Gastrocnemius medialis (tissue), 4 donors: ENCODE measurements at places on chromosomes 6 and 20. TPM values are rescaled to one million over a fixed set of nuclear protein-coding genes. Genes with fewer than 3 reads are reported as not detected.

DNA sequence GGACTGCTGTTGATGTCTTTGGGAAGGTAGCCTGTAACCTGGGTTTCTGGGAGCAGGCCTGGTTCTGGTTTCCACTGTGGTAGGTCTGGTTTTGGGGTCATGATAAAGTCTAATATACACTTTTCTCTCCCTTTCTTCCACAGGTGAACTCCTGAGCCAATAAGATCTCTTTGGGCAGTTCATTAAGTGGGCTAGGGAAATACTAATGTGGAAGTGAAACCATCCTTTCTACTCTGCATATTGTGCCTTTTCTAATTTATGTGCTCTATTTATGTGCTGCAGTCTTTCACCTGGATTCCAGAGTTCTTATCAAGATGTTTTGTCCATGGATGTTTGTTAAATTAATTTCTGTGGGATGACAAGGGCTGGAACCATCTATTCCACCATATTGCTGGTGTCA lies 165.7 kb upstream of the PTPRK start:
- DNase-seq = no peak

- no peak for DNase-seq
These were observed 9.5 kb downstream of the PHACTR3 start for GRCh38 chr20:59613861-59614260.

DNA sequence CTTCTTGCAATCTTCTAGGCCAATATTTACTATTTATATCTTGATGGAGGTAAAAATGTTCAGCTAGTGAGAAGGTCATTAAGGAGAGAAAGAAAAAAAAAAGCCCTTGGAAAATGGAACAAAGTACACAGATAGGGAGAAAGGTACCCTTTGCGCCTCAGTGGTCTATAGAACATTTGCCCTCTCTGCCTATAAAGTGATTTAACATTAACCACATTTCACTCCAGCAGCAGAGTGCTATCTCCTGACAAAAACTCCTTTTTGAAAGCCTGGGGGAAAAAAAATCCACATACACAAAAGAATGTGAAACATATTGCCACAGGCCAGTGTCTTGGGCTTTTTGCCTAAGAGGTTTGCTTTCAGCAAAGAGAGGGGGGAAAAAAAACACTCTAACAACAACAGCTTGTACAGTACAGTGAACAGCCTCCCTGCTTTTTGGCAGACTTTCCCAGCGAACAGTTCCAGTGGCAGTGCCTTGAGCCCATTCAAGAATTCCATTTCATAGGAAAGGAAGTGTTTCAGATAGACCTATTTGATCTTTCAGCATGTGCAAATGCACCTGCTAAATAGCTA lies 695 bp downstream of the ARHGAP18 start:
- DNase-seq = no peak

DNA sequence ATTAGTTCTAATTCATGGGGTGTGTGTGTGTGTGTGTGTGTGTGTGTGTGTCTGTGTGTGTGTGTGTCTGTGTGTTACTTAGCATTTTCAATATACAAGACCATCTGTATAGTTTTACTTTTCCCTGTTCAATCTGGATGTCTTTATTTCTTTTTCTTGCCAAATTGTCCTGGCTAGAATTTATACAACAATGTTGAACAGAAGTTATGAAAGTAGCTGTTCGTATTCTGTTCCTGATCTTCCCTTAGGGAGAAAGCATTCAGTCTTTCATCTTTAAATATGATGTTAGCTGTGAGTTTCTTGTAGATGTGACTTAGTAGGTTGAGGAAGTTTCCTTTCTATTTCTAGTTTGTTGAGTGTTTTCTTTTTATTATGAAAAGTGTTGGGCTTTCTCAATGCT lies 334.7 kb upstream of the RNF24 start:
- no peak for DNase-seq

DNA sequence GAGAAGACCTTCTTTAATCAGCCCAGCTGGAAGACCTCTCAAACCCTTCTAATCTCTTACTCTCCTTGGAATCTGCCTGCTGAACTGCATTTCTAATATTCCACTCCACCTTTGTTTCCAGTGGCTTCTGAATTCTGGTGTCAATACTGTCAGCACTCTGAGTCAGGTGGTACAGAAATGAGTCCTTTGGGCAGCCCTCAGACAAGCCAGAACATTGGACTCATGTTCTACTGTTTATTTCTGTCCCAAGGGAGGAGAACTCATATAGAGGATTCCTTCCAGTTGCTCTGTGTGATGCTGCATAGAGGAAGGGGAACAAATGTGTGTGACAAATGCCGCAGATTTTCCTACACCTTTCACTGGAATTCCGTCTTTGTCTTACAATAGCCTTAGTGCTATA lies 114.8 kb downstream of the PHF3 start:
- no peak for DNase-seq

DNA sequence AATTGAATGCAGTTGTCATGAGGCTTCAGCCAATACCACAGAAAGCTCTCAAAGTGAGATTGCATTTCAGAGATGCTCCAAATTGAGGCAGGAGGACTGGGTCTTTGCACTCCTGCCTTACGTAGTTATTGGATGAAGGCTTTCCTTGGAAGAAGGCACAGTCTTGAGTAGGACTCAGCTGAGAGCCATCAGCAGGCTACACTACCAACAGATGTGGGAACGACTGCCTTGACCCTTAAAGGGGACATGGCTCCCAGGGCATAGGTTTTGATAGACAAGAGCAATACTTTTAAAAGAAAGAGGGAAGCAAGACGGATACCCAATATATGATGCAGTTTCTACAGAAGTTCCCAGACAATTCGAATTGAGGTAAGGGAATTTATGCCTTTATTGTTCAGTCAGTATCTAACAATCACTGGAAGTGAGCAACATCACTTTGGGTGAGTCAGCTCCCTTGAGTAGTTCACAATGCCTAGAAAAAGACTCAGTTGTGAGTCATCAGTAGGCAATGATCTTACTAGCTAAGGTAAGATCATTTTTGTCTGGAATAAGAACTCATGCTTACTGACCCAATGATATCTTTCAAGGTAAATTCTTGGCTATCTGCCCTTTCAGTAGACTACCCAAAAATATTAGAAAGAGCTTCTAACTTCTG lies 390.8 kb downstream of the GJA1 start:
- DNase-seq = no peak

- DNase-seq = no peak
These were observed 30.8 kb downstream of the PDE10A start for GRCh38 chr6:165632194-165632593.

Gene POPDC3
- 175 TPM for total RNA-seq

Gene CGA
- not detected for total RNA-seq

Gene IMPG1
- not detected for total RNA-seq
